Right lobe of liver (tissue), 6 donors: ENCODE measurements at places on chromosomes 6 and 20. TPM values are rescaled to one million over a fixed set of nuclear protein-coding genes. Genes with fewer than 3 reads are reported as not detected.

DNA sequence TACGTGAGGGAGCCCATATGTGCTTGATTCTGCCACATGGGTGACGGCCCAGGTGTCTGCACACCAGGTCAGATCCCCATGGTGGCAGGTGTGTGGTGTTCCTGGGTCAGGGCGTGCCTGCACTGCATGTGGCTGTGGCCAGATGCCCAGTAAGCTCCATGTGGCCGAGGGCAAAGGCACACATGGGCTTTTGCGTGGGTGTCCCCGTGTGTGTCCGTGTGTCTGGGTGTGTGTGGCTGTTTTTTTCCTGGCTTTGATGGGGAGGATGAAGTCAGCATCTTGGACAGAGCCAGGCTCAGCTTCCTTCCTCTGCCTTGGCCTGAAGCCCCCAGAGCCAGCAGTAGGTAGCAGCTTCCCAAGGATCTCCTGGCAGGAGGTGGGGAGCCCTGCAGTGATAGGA is 1.5 kb upstream of the TNXB start:
- no peaks in the 10 kb centered on the region for H3K27me3 ChIP-seq
- H3K36me3 ChIP-seq, result no peaks in the 10 kb centered on the region
- no peak overlapping the region for H3K27ac ChIP-seq
- H3K4me3 ChIP-seq, result no peak overlapping the region
- no peaks in the 10 kb centered on the region for H3K4me1 ChIP-seq

LEMD2 gene
- total RNA-seq, result 22.8 TPM

SLC13A3 gene
- total RNA-seq, result 6.9 TPM

TAAR9 gene
- not detected for total RNA-seq

DNA sequence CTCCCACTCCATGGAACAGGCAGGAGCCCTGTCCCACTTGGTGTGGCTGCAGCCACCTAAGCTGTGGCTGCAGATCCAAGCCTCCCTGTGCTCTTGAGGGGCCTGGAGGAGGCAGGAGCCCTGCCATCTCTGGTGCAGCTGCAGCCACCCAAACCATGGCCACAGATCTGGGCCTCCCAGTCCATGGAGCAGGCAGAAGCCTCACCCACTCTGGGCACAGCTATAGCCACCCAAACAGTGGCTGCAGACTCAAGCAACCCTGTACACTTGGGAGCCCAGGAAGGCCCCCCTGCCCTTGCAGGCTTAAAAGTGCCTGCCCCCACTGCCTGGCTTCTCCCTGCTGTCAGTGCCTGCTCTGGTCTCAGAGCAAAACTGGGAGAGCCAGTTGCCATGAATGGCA is 320.3 kb downstream of the RFPL4B start:
- no peaks in the 10 kb centered on the region for H3K36me3 ChIP-seq
- H3K27me3 ChIP-seq, result no peaks in the 10 kb centered on the region
- no peaks in the 10 kb centered on the region for H3K4me1 ChIP-seq
- DNase-seq, result no peak
- H3K4me3 ChIP-seq, result no peak overlapping the region
- H3K27ac ChIP-seq, result no peak overlapping the region

LY6G6C gene
- not detected for total RNA-seq

DNA sequence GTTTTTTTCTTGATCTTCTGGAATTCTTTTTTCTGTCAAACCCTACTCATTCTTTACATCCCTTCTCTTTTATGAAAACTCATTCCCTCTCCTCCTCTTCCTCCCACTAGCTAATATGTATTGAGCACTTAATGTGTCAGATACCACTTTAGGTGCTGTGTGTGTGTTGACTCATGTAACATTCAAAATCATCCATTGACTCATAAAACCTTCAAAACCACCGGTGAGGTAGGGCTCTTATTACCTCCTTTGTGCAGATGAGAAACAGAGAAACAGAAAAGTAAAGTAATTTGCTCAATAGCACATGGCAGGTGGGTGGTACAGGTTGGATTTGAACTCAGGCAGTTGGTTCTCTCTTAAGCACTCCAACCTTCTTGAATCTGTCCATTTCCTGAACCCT is 136.3 kb upstream of the NEDD9 start:
- H3K36me3 ChIP-seq, result no peaks in the 10 kb centered on the region
- H3K4me3 ChIP-seq, result no peak overlapping the region
- no peak for DNase-seq
- no peaks in the 10 kb centered on the region for H3K4me1 ChIP-seq
- peak overlapping the region; percentile 91 for H3K27ac ChIP-seq
- no peaks in the 10 kb centered on the region for H3K27me3 ChIP-seq

DNA sequence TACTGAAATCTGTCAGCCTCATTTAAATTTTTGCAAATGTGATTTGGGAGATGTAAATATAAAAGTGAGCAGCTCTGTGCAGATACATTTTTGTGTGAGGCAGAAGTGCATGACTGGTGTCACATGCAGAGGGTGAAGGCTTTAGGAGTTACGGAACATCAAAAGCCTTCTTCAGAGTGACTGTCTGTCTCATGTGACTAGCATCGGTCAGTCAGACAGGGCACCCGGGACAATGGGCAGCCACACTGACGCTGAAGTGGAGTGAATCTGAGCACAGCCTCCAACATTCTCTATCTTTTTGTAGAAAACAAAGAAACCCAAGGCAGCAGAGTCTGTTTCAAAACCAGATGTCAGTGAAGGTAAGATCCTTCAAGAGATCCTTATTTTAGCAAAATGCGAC is 7.9 kb upstream of the FAM209A start:
- H3K4me3 ChIP-seq, result no peak overlapping the region
- peaks cover 17% of the 10 kb centered on the region for H3K36me3 ChIP-seq
- H3K27me3 ChIP-seq, result no peaks in the 10 kb centered on the region
- DNase-seq, result no peak
- H3K4me1 ChIP-seq, result no peaks in the 10 kb centered on the region
- H3K27ac ChIP-seq, result no peak overlapping the region

NKAPL gene
- total RNA-seq, result 0.15 TPM
